ENCODE measurements at places on chromosomes 4 and X.
A peak's percentile ranks its signal among the peaks of the same experiment; 100 is the strongest.

DNA sequence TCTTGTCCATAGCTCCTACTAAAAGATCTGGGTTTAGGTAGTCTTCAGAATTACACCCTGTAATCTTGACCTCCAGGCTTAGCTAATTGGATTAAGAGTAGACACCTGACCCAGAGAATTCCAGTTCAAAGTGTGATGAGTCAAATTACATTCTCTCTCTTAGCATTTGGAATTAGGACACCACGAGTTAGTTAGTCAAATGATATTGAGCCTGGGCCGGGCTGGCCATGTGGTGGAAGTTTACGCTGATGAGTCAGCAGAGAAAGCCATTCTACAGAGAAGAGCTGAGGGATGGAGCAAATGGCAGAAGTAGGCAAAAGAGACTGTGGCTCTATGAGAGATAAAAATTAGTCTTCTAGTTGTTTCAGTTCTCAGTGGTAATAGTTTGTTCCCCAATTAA, 31.1 kb downstream of the CEP44 start:
- DNase-seq = no peak

GRCh38 chr4:136150046-136150445, 1382.2 kb downstream of the PCDH18 start:
- no peak for DNase-seq

DNA sequence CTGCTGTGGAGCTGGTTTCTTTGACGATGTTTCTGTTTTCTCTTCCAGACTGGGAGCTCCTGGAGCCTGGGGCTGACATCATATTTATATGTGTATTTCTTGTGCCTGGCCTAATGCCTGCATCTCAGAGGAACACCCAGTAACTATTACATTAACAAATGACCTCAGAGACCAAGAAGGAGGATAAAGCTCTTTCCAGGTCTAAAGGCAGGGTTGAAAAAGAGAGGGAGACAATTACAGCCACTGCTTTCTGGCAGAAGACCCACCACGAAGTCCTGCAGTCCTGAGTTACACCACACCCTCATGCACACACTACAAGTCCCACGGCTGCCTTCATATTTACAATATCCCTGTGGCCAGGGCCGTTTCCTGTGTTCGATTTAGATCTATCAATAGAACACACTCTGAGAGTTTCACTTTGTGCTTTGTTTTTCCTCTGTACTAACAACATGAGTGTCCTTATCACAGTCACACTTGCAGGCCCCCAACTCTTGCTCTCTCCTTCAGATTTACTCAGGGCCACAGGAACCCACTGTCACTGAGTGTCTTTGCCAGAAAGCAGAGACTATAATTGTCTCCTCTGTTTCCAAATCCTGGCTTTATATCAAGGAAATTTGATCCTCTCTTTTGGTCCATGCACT, 535.5 kb downstream of the MID1IP1 start:
- no peak for DNase-seq

DNA sequence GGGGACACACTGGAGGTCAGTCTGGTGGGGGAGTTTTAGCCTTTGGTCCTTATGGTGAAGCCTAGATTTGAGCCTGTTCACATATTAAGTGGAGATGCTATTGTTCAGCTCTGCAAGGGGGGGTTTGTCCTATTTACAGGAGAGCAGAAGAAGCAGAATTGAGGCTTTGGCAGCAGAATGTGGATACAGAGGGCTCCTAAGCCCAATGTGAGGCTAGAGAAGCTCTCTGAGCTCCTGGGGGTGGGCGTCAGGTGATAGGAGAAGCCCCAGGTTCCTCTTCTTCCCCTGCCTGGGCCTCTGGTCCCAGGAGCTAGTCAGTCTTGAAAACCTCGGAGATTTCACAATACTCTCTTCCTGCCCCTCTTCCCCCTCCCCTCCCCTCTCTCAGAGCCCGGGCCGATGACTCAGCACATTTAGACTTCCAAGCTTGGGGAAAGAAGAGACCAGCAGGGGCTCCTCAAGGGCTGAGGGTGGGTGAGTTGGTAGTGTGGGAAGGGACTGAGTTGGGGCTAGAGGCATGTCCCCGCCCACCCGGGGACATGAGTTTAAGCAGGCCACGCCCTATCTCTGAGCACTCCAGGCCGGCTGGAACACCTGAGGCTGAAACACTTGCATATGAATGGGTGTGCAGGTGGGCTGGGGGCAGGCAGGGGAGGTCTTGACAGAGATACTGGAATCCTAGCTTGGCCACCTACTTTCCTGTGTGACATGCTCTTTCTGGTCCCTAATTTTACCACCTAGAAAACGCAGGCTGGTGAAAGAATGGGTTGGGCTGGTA, 3.4 kb downstream of the TFE3 start:
- DNase-seq = peak; percentile 75

- no peak for DNase-seq
These were observed 35.3 kb upstream of the LGI2 start for GRCh38 chr4:25065932-25066590.

DNA sequence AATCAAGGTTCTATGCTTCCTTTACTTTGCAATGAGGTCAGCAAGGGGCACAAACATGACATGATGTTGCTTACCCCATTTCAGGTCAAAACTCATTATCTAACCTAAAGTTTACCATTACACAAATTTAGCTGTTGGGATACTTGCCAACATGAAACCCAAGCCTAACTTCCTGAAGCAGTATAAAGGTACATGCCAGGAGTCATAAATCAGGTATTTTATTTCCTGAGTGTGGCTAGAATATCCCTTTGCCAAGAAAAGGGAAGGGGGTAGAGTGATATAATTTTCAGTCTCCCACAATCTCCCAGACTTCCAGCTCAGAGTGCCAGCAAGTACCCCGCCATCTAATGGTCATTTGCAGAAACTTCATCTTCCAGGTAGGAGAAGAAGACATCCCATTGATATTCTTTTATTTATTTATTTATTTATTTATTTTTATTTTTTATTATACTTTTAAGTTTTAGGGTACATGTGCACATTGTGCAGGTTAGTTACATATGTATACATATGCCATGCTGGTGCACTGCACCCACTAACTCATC, 136.6 kb downstream of the NEXMIF start:
- no peak for DNase-seq

GRCh38 chr4:109029987-109030386, 267.1 kb upstream of the ETNPPL start:
- DNase-seq = no peak

GRCh38 chrX:19152762-19153161, 30.5 kb upstream of the ADGRG2 start:
- DNase-seq = no peak

- DNase-seq = no peak
These were observed 89.3 kb upstream of the KLF3 start for GRCh38 chr4:38574559-38575333.

DNA sequence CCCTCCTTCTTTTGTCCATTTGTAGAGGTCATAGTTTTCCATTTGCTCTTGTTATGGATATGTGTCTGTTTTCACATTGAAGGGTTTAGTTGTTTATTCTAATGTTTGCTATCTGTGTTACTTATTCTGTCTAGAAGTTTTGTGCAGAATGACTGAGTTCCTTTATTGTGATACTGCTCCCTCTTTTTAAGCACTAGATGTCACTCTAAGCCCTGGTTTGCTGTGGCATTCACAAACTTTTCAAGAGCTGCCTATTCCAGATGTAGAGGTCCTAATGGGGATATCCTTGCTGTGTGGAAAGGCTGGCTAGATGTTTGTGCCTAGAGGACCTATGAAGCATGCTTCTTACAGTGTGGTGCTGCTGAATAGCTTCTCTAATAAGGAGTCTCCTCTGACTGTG, 338.6 kb downstream of the SPIN4 start:
- DNase-seq = no peak

GRCh38 chrX:106906361-106906760, 3.2 kb upstream of the RIPPLY1 start:
- DNase-seq = no peak

DNA sequence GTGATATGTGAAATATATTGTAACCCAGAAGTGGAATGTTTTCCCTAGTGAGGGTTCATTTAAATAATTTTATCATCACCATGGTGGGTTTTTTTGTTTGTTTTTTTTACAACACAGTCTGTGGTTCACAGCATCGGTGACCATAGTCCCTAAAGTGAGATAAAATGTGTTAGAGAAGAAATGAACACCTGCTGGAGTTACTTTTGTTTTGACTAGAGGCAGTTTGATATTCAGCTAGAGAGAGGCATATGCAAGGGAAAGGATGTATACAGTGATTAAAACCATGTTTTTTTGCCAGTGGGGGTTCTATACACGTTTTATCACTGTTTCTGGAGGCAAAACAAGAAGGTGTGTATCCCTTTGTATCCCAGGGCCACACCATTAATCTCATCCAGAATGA, 541.5 kb downstream of the PCDH7 start:
- DNase-seq = no peak

DNA sequence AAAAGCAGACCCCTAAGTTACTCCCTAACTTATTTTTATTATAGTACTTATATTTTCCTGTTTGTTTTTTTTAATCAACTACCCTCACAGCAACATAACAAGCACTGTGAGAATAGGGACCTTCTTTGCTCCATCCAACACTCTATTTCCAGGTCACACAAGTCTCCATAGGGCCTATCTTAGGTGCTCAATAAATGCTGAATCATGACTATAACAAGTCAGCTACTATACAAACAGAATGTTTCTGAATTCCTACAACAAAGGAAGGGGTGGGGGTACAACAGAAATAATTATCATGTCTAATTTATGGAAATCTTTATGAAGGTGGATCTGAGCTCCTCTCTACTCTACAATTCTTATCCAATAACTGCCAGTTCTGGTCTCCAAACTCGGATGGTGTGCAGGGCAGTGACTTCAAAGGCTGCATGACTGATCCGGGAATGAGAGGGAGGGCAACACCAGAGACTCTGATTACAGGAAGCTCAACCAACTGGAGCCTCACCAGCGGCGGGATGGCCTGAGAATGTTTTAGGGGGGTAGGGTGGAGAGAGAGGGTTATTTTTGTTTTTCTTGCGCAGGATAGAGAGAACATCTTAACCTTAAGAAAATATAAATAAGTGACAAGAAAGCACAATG, 71.1 kb downstream of the HADH start:
- DNase-seq = no peak

DNA sequence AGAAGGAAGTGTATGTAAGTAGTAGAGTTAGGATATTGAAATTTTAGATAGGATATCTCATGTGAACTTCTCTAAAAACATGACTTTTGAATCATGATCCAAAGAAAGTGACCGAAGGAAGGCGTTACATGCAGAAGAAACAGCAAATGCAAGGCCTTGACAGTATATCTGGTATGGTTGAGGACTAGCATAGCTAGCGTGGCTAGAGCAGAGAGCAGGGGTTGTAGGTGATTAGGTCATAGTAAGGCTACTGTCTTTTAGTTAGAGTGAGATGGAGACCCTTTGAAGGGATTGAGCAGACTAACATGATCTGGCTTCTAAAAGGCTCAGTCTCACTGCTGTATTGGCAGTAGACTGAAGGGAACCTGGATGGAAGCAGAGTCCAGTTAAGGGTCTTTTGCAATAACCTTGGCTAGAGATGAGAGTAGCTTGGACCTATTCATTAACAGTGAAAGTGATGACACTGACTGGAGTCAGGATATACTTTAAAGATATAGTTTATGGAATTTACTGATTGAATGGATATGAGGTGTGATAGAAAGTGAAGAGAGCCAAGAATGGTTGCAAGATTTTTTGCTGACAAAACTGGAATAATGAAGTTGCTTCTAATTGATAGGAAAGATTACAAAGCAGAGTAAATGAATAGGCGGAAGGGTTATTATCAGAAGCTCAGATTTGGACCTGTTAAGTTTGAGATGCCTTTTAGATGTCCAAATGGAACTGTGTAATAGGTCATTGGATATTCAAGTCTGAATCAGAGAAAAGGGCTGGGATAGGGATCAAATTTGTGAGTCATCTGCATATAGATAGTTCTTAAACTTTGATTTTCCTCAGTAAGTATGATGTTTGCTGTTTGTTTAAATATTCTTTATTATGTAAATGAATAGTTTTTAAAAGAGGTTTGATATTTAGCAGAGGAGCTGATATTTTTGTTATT, 59.8 kb downstream of the MRPL1 start:
- DNase-seq = no peak

Measured in amniotic stem cell (primary cell).